MCF 10A (cell line): ENCODE measurements at places on chromosomes 16 and 17. TPM values are rescaled to one million over a fixed set of nuclear protein-coding genes. Genes with fewer than 3 reads are reported as not detected.

Gene IKZF3
- total RNA-seq = not detected in 2 replicates

Gene C17orf78
- total RNA-seq = not detected in 2 replicates

Gene CDH15
- total RNA-seq = not detected in 2 replicates

Gene CDYL2
- 7.1 and 7.4 TPM in 2 replicates for total RNA-seq

Gene PTGES3L
- total RNA-seq = 0.83 and 0.96 TPM in 2 replicates

Gene ASIC2
- not detected in 2 replicates for total RNA-seq

Gene TMIGD1
- total RNA-seq = not detected in 2 replicates

Gene SCARF1
- 0.40 and 0.47 TPM in 2 replicates for total RNA-seq

Gene CACNA1H
- total RNA-seq = not detected in 2 replicates

Gene RHBDL3
- not detected in 2 replicates for total RNA-seq

Gene LRRC37A
- total RNA-seq = 1.7 and 1.8 TPM in 2 replicates

Gene HBA1
- 2.2 and 2.9 TPM in 2 replicates for total RNA-seq

Gene GDPD1
- total RNA-seq = 2.2 and 2.9 TPM in 2 replicates

Gene EPN2
- 35.1 and 36.8 TPM in 2 replicates for total RNA-seq

Gene CES3
- total RNA-seq = 0.52 and 0.65 TPM in 2 replicates

Gene GGA3
- total RNA-seq = 32.7 and 39.5 TPM in 2 replicates

Gene ZMYND15
- 1.3 and 1.8 TPM in 2 replicates for total RNA-seq

Gene ASPA
- 0.54 TPM in 2 replicates for total RNA-seq

Gene SECTM1
- 7.5 and 13.4 TPM in 2 replicates for total RNA-seq

Gene KRT222
- 0.37 and 0.49 TPM in 2 replicates for total RNA-seq

Gene GSDMA
- 0.61 and 0.77 TPM in 2 replicates for total RNA-seq

Gene MAPK7
- total RNA-seq = 14.5 and 18.2 TPM in 2 replicates

Gene TPSAB1
- not detected in 2 replicates for total RNA-seq

Gene HLF
- 0.23 and 0.66 TPM in 2 replicates for total RNA-seq

Gene CHST6
- total RNA-seq = 0.16 and 0.42 TPM in 2 replicates

Gene ABCA6
- 34.5 TPM in 2 replicates for total RNA-seq

Gene SLC38A8
- total RNA-seq = not detected in 2 replicates

Gene BRIP1
- total RNA-seq = 3.4 and 4.7 TPM in 2 replicates

Gene SPATA22
- not detected in 2 replicates for total RNA-seq

Gene NOMO2
- total RNA-seq = 151 and 158 TPM in 2 replicates

Gene SEPTIN12
- not detected in 2 replicates for total RNA-seq

Gene PDILT
- total RNA-seq = not detected in 2 replicates

Gene TELO2
- 27.7 and 31.3 TPM in 2 replicates for total RNA-seq

Gene HP
- not detected in 2 replicates for total RNA-seq

Gene CD300E
- total RNA-seq = not detected in 2 replicates

Gene NPIPA7
- 19.5 and 20.1 TPM in 2 replicates for total RNA-seq

Gene CIAO3
- total RNA-seq = 28.5 and 31.1 TPM in 2 replicates

Gene WSB1
- 93.1 and 145 TPM in 2 replicates for total RNA-seq

Gene PEX12
- 5.8 and 6.8 TPM in 2 replicates for total RNA-seq
